Mucosa of gallbladder (tissue), 1 donor: ENCODE measurements at places on chromosomes 6 and 20. TPM values are rescaled to one million over a fixed set of nuclear protein-coding genes. Genes with fewer than 3 reads are reported as not detected.
A peak's percentile ranks its signal among the peaks of the same experiment; 100 is the strongest.

DNA sequence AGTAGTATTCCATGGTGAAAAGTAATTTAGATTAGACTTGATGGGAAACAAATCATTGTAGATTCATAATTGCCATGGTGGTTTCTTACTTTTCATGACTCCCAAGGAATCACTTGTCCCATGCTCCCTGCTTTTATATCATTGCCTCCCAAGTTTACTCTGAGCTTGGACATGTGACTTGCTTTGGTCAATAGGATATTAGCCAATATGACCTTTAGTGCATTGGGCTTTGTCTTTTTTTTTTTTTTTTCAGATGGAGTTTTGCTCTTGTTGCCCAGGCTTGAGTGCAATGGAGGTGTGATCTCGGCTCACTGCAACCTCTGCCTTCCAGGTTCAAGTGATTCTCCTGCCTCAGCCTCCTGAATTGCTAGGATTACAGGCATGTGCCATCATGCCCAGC lies 15.5 kb upstream of the SMAP1 start:
- DNase-seq = no peak

DNA sequence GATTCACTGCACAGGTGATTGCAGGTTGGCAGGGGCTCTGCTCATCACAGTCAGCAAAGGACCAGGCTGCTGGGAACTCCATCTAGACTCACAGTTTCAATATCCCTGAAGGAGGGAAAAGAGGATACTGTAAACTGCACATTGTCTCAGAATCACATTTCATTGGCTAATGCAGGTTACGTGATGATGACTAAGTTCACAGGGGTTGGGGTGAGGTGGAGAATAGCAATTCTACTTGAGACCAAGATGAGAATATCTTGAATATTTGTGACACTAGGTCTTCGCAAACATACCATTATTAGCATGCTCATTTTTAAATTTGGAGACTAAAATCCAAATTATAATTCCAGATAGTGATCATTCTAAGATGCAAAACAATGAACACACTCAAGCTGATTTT lies 208.5 kb upstream of the CITED2 start:
- DNase-seq = no peak

PROCR gene
- total RNA-seq = 21.4 TPM

GRCh38 chr6:6484681-6485080 lies 103.8 kb upstream of the LY86 start:
- no peak for DNase-seq

DNA sequence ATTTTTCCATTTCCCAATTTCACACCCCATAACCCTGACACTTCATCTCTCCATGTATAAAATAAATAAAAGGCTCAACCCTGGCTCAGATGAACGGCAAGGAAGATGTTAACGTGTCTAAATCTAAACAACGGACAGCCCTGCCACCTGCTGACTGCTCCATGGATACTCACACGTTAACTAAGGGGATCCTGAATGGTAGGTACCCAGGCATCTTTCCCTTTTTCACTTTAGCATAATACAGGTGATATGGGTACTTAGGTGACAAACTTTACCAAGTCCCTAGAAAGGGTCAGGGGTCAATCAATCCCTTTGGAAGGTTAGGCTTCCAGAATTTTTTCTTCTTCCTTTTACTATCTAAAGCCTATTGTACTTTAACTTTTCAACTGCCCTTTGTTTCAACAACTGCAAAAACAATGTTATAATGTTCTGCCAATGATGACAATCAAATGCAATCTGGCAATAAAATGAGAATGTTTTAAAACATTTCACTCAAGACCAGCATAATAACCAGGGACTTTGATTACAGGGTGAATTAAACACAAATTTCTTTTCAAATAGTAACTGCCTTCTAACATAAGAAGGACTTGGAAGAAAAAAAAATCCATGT lies 52.4 kb upstream of the IPCEF1 start:
- DNase-seq = no peak

DNA sequence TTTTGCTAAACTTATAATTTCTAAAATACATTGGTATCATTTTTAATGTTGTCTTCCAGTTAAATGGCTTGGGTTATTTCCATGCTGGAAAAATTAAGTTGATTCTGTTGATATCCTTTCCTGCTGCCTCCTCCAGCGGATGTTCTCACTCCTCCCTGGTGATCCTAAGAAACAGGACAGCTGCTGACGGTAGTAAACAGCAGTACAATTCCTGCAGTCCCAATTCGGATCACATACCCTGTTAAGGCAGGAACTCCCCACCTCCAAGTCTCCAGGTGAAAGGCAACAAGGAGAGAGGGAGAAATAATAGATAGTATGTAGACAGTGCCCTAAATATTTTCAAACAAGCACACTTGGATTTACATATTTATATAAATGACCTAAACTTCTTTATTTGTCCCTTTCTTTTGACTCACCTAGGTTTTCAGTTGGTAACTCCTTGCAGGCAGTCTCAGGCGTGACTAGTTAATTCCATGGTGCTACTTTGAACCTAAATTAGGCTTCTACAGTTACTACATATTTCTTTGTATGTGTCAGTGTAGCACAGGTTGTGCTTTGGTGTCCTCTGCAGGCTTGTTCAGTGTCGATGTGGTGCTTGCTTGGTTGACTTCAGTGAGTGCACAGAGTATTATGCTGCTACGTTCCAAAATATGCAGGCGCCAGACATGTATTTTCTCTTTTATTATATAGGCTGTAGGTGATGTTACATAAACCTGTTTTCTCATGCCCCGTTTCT lies 126.0 kb downstream of the ADGRB3 start:
- DNase-seq = no peak

DNA sequence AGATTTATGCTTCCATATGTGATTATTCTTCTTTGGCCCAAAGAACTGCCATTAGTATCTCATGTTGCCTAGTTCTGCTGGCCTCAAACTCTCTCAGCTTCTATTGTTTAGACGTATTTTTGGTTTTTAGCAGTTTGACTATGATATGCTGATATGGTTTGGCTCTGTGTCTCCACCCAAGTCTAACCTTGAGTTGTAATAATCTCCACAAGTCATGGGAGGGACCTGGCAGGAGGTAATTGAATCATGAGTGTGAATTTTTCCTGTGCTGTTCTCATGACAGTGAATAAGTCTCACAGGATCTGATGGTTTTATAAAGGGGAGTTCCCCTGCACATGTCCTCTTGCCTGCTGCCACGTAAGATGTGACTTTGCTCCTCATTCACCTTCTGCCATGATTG lies 96.7 kb upstream of the ARG1 start:
- no peak for DNase-seq

DNMT3B gene
- total RNA-seq = 2.0 TPM

DNA sequence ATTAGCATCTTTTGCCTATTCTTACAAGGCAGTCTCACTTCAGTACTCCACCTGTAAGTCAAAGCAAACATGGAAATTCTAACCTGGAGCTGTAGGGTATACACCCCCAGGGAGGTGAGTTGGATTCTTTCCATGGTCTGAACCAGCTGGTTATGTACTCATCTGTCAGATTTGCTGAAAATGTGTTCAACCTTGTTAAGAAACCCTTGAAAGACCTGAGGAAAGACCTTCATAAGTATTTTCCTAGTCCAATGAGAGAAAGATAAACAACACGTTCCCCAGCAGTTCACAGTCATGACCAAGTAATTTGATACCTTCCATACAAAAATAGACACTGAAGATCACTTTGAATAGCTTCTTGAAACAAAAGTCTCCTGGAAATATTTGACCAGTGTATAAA lies 42.5 kb downstream of the ID4 start:
- no peak for DNase-seq

DOK5 gene
- 15.5 TPM for total RNA-seq

FABP7 gene
- total RNA-seq = not detected

PRDM13 gene
- not detected for total RNA-seq

ZBP1 gene
- total RNA-seq = 1.3 TPM

DNA sequence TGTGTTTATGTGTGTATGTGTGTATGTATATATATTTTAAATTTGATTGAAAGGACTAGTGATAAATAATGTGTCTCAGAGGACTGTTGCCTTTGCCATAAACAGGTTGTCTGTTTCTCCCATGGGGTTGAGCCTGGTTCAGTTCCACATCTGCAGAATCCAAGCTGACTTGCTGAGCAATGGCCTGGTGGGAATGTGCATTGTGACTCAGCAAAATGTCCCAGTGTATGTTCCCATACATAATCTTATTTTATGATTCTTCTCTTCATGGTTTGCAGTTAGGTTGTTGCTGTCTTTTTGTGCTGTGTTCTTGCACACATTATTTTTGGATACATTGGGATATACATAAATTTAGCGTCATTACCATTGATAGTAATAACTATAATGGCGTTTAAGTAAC lies 115.6 kb upstream of the SLC24A3 start:
- no peak for DNase-seq

DNA sequence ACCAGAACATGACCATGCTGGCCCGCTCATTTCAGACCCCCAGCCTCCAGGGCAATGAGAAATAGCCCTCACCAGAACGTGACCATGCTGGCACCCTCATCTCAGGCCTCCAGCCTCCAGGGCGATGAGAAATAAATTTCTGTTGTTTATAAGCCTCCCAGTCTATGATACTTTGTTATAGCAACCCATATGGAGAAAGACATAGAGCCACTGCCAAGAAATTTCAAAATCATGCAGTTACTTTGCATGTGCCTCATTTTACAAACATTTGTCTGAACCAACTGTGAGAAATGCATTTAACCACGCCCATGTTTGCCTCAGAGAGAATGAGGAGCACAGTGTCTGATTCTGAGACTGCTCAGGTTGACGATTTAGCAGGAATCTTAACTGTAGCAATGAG lies 15.5 kb downstream of the CYP39A1 start:
- DNase-seq = no peak

DNA sequence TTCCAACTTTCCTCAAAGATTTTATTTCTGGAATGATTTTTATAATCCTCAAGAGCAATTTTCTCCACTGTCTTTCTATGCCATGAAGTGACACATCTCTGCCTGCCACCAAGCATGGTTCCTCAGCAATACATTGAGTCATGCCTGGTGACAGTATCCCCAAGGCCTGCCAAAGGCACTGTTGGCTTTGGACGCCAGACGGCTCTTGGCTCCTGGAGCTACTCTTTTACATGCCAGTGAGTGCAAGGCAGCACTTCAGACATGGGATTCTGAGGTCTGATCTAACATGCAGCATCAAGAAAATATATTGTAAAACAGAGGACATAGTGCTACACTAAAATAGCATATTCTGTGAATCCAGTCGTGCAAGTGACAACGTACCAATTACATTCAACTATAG lies 20.1 kb upstream of the PLEKHG1 start:
- DNase-seq = no peak

GRCh38 chr6:37862430-37862829 lies 42.9 kb downstream of the ZFAND3 start:
- DNase-seq = no peak

- DNase-seq = no peak
Observed at GRCh38 chr20:20521736-20522135, 153.8 kb downstream of the INSM1 start.

GRCh38 chr20:37111926-37112455 lies 16.2 kb upstream of the RBL1 start:
- no peak for DNase-seq

- DNase-seq = no peak
Observed at GRCh38 chr6:29507319-29507718, 19.6 kb upstream of the MAS1L start.

FAM209A gene
- total RNA-seq = 0.46 TPM

- DNase-seq = peak; percentile 42
Observed at GRCh38 chr20:38321959-38322598, 18.1 kb downstream of the BPI start.

DNA sequence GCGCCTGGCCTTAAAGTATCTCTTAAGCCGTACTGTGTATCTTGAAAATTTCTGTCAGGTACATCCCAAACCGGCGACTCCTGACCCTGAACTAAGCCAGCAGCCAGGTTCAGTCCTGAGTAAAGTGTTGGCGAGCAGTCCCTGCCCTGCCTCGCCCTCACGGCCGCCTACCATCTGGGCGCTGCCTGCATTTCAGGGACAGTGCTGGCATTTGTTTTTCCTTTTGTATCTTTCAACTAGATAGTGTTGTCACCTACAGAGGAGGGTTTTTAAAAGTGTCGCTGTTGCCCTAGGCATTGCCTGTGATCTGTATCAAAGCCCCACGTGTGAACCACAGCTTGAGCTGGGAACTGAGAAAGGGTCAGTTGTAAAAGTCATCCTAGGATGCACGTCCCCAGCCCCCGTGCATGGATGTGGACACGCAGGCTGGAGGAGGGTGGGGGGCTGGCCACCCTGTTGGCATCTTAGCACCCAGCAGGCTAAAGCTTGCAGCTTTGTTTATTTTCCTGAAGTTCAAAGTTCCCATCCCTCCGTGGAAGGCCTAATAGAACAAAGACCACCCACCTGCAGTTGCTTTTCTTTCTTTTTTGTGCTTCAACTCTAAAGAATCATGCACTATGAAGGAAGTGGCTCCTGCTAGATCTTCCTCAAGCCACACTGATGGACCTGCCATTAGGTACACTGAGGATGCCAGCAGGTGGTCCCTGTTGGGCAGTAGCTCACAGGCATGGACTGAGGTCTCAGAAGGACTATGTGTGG lies 136.8 kb downstream of the ZDHHC14 start:
- DNase-seq = no peak

GRCh38 chr6:39471954-39472659 lies 149.6 kb upstream of the KCNK16 start:
- DNase-seq = no peak

GRCh38 chr20:53159160-53159559 lies 187.0 kb downstream of the TSHZ2 start:
- no peak for DNase-seq

DNA sequence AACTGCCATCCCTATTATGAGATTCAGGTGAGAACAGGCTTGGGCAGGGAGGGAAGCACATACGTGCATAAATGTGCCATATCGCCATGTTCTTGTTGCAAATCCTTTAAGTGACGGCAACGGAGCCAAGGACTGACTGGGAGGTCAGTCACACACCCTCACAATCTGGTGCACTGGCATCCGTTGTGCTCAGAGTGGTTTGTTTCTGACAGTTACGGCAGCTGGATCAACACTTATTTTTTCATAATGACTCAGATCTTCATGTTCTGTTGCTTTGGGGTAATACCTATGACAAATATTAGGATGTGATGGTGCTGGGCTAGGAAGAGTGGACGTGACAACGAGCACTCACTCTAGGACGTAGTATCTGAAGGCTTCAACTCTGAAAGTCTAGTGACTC lies 56.2 kb upstream of the PREP start:
- no peak for DNase-seq

PTPN1 gene
- 24.0 TPM for total RNA-seq

SERPINB1 gene
- 62.0 TPM for total RNA-seq

DNA sequence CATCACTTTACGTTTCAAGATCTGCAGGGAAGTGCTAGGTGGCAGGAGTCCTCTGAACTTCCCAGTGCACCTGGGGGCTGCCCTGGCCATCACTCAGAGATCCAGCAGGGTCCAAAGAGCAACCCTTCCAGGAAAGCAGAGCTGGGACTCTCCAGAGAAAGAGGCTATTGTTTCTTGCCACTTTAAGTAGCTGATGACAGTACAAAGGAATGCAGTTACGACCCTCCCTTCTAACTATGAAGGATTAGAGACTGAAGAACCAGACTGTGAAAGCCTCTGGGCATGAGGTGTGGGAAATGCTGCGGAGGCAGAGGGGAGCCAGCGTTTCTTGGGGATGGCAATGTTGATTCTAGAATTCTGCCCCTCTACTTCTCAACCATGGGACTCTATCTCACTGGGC lies 189.1 kb upstream of the SUPT3H start:
- peak; percentile 42 for DNase-seq

TUBE1 gene
- 24.7 TPM for total RNA-seq

RPS10 gene
- 896 TPM for total RNA-seq
